Stimulated activated CD4-positive, alpha-beta T cell treated with anti-CD3 and anti-CD28 coated beads, Interleukin-1b, Interleukin-23, amount 100 ng/mL, for 1 hour (primary cell): ENCODE measurements at places on chromosomes 4 and X.

GRCh38 chr4:73620115-73620792 lies at the start of gene RASSF6:
Gene RASSF6, minus strand, starts transcription at chr4:73620436. Its CDS starts 8,641 bp downstream, at chr4:73611795.
- no peak for DNase-seq

DNA sequence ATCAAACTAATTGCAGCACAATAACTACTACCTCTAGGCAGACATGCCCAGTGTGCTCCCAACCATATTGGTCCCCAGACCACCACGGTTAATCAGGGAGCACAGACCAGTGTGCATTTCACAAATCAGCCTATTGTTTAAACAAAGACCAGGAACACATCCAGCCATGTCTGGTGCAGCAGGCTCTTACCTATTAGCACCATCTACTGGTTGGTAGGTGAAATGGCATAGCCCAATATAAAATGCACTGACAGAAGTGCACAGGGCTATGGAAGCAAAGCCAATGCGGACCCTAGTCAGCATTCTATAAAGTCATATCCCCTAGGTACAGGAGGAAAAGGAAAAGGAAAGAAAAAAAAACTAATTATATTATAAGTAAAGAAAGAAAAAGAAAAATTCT lies 15.5 kb upstream of the CYLC1 start:
- DNase-seq = no peak

DNA sequence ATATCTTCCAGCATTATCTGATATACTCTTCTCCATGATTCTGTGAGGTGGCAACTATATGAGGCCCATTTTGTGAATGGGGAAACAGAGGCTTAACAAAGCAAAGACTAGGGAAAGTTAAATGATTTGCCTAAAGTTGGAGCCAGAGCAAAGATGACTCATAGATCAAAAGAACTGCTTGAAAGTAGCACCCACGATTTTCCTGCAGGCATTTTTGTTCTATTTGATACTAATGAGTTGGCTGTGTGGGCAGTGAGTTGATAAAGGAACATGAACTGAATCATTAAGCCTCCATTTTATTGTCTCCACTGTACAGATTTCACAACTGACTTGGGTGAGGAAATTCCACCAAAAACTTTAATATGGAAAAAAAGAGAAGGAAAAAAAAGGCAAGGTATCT lies 138.9 kb upstream of the IGFBP7 start:
- no peak for DNase-seq

- DNase-seq = no peak
Observed at GRCh38 chrX:124641737-124642491, 295.6 kb downstream of the SH2D1A start.

DNA sequence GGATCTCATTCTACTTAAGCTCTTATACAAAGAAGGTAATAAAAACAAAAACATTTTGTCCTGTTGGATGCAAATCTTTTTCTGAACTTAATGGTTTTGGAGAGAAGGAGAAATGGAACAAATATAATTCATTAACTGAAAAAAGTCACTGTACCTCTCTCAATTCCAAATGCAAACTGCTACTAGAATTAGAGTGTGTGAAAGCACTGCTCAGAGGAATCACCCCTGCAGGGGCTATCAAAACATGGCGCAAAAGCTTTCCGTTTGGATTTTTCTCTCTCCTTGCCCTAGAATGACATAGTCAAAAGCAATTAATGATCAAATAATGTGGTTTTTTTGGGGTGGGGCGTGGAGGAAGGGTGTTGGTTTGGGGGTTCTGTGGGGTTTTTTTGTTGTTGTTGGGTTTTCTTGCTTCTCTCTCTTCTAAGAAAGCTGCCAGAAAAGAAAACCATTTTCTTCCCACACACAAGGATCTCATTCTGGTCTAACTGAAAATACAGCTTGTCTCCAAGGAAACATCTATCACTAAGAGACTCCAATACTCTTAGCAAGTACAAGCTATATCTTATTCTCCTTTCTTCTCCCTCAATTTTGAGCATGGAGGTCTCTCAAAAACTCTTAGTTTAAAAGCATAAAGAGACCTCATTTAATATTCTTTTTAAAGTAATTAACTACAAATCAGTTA lies 41.6 kb downstream of the USP46 start:
- no peak for DNase-seq
